ENCODE measurements at places on chromosomes 5 and 9.

DNA sequence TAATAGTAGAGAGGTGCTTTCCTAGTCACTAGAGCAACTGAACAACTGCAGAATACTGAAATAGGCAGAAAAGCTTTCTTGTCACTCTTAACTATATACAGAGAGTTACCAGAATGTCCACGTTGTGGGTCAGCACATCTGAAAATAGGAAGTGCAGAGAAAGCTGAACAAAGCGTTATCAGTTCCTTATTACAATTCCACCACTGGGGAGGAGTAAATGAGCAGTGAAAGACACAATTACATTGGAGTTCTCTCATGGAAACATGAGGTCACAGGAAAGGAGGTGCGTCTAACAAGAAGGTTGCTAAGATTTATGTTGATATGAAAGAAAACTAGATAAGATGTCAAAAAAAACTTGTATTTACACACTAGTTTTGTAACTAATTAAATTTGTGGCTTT lies 461.9 kb upstream of the COX7C start:
- no peak for DNase-seq

DNA sequence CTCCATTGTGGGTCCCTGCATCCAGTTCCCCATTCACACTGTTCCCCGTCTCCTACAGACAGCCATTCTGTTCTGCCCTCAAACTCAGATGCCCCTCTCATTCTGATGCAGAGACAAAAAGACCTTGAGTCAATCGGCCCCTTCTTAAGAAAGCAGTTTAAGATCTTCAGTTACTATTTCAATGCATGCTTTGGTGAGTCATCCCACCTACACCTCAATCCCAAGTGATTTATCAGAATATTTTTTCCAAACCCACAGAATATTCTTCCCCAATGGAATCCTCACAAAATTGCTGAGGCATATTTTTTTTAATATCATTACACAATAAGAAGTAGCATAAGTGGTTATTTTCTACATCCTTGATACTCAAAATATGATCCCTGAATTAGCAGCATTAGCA lies 92.4 kb upstream of the SLC1A1 start:
- DNase-seq: no peak

GRCh38 chr9:120949290-120949689 lies 22.7 kb upstream of the TRAF1 start:
- DNase-seq: no peak

- no peak for DNase-seq
These were observed 22.4 kb upstream of the CORO2A start for GRCh38 chr9:98214811-98215210.

DNA sequence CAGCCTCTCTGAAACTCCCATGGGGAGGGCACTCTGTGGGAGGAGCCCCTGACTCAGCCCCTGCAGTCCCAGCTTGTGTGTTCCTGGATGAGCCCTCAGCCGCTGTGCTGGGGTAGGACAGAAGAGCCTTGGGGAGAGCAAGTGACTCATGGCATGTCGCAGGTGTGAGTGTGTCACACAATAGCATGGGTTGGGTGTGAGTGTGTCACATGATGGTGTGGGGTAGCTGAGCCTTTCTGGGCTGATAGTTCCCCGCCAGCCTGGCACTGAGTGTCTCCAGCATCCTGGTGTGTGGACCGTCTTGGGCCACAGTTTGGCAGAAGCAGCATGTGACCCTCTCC lies 83.4 kb downstream of the PHF2 start:
- DNase-seq: no peak

DNA sequence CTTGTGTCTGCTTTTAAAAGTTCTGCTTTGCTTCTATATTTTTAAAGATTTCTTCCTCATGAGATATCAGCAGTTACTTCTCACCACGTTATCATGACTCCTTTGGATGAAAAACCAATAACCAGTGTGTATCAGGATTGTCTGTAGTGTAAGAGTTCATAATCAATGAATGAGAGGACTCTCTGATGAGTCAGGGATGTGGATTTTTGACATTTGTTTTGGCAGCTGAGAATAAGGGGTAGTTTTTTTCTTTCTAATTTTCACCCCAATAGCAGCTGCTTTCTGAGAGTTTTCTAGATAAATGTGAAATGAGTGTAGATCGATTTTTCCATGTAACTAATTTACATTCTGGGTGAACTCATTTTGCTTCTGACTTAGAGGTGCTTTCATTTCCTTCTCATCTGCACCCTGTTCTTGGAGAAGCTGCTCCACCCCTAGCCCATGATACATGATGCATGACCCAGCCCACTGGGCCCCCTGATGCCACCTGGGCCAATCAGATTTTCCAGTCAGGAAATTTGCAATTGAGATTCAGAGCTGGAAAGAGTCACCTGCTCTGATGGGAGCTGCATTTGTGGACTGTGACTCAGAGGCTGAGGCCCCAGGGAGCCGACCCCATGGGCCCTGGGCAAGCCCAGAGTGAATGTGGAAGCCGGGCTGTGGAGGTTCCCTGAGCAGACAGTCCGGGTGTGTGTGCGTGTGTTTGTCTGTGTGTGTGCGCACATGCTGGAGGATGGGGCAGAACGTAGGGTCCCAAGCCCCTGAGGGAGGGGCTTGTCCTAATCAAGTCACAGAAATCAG lies 159.3 kb downstream of the RGS3 start:
- DNase-seq: no peak

- DNase-seq: no peak
These were observed 28.4 kb downstream of the CMBL start for GRCh38 chr5:10279328-10279727.

DNA sequence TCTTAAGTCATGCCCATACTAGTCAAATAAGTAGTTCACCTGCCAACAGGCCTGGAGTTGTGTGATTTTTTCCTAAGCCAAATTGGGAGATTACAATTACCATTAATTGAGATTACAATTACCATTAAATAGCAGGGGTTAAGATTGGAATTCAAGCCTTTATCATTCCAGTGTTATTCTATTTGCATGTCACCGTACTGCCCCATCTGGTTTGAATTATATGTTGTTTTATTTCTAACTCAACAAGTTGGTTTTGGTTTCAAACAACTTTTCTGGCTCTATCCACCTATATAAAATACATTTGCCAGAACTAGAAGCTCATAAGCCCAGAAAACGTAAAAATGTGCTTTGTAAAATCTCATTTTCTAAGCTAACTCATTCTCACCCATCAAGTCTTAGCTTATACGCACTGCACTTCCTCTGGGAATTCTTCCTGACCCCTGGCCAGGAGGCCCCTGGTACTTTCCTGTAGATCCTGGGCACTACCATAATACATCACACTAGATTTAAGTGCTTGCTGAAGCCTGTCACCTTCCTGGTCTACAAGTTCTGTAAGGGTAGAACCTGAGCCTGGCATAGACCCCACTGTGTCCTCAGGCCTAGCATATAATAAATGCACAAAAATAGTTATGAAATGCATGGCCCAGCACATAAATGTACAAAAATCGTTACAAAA lies 242.0 kb upstream of the TRPM3 start:
- no peak for DNase-seq

- peak; percentile 36 for DNase-seq
These were observed 603 bp downstream of the DENND1A start for GRCh38 chr9:123929177-123929869.

DNA sequence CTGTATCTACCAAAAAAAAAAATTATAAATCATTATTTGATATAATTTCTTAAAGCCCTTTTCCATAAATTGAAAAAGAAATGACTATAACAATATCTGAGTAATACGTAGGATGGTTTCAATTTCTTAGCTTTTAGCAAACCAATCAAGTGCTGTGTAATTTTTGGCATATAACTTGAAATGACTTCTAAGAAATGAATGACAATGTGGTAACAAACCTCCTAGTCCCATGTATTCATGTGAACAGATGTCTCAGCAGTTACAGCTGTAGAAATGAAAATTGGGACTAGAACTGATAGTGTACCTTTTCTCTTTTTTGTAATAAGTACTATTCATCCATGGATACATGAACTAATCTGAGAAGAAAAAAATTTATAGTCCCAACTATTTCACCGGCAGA lies 307.0 kb downstream of the BNC2 start:
- no peak for DNase-seq

- DNase-seq: no peak
These were observed 222.9 kb downstream of the ARL15 start for GRCh38 chr5:54087436-54087835.

- DNase-seq: no peak
These were observed 170.4 kb downstream of the ARRDC3 start for GRCh38 chr5:91212714-91213092.

- no peak for DNase-seq
These were observed 126.0 kb downstream of the SUSD1 start for GRCh38 chr9:112048924-112049691.

DNA sequence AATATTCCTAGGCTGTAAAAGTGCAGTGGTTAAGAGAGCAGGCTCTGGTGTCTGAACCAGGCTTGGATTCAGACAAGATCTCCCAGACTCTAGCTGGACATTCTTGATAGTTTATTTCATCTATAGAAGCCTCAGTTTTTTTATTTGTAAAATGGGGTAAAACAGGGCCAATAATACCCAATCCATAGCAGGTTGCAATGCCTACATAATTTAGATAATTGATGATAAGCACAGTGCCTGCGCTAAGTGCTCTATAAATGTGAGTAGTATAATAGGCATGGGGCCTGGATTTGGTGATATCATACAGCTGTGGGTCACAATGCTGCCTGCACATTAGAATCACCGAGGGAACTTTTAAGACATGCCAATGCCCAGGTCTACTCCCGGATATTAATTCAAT lies 603.5 kb downstream of the ISL1 start:
- no peak for DNase-seq

- DNase-seq: no peak
These were observed 30.9 kb downstream of the NTNG2 start for GRCh38 chr9:132192728-132193127.

GRCh38 chr5:94693043-94693822 lies 74.8 kb downstream of the SLF1 start:
- DNase-seq: no peak

DNA sequence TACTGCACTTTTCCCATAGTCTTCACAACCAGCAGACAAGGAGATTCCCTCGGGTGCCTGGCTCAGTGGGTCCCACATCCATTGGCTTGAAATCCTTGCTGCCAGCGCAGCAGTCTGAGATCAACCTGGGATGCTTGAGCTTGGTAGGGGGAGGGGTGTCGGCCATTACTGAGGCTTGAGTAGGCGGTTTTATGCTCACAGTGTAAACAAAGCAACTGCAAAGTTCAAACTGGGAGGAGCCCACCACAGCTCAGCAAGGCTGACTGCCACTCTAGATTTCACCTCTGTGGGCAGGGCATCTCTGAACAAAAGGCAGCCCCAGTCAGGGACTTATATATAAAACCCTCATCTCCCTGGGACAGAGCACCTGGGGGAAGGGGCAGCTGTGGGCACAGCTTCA lies 512.3 kb upstream of the MPDZ start:
- DNase-seq: no peak

- no peak for DNase-seq
These were observed 33.1 kb downstream of the ATP6V0E1 start for GRCh38 chr5:173016598-173017046.

GRCh38 chr5:8517456-8517855 lies 648.5 kb downstream of the MTRR start:
- DNase-seq: no peak

GRCh38 chr9:121296213-121297127 lies 28.5 kb downstream of the GSN start:
- DNase-seq: no peak

- no peak for DNase-seq
These were observed 215.3 kb downstream of the SPOCK1 start for GRCh38 chr5:137283801-137284200.

- DNase-seq: no peak
These were observed 143.9 kb upstream of the FBN2 start for GRCh38 chr5:128681764-128682592.

DNA sequence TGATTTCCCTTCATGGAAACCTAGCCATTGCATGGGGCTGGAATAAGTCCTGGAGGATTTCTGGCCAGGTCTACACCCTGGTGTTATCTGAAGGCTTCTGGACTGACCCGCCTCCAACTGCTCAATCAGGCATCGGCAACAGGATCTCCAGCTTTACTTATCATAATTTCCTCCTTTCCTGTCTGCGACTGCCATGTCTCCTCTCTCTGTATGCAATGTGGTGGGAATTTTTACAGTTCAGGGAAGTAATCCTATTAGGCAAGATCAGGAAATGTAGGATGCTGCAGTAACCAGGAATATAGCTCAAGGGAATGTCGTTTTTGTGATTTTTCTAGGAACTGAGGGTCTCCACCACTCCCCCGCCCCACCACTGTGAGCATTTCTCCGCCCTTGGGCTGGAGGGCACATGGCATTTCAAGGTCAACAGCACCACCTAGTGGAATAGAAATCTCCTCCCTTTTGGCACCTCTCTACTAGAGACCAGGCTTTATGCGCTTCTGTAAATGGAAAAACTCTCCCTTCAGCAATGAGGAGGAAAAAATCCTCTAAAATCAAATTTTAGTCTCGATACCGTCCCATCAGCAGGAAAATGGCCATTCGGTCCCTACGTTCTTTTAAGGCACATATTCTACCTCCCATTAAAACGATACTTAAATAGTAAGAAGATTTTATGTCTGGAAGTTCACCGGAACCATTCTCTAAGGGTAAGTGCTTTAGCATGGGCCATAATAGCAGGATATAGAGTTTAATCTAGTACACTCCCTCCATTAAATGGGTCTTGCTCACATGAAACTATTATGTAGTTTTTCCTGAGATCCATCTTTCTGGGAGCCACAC lies 93.0 kb downstream of the YTHDC2 start:
- peak; percentile 33 for DNase-seq

DNA sequence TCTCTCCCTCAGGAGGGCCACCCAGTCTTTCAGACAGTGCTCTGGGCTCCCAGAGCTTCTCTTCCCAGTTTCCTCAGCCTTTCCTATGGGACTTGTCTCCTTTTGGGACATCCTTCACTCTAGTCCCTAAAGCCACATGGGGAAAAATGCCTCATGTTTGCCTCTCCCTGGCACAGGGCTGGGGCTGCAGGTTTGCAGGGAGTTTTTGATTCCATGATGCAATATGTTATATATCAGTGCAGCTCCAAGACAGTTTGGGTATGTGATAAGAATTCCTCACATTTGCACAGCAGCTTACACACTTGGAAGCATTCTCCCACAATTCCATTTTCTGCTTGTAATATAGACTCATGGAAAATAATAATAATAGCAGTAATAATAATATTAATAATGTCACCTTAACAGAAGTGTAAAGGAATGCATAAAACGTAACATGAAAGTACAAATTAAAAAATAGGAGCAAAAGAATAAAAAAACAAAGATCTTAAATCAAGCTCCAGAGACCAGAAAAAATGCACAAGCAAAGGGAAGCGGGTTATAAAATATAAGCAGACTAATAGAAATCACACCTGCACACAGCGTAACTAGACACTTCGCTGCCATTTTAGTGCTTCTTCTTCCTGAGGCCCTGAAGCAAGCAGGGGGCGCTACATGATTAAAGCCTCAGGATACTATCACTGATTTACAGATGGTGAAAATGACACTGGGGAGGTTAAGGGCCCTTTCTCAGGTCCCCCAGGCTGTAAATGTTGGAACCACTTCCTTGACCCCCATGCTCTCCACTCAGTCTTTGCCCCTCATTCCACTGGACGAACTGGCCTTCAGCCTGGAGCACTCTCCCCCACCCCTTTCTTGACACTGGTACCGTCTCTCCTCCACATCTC lies 70.0 kb upstream of the IL17B start:
- no peak for DNase-seq
